ENCODE measurements at places on chromosomes 7 and 10. TPM values are rescaled to one million over a fixed set of nuclear protein-coding genes. Genes with fewer than 3 reads are reported as not detected.

Gene PALD1
- 8.0 TPM for total RNA-seq

Gene ADIRF
- not detected for total RNA-seq

Gene FRAT1
- 1.8 TPM for total RNA-seq

Gene CFAP58
- total RNA-seq, result 0.13 TPM

Gene CRYGN
- not detected for total RNA-seq

Gene SVOPL
- not detected for total RNA-seq

Gene PRSS2
- total RNA-seq, result not detected

Gene DGKB
- total RNA-seq, result not detected

Gene PTPN20
- 4.3 TPM for total RNA-seq

Gene HOXA7
- total RNA-seq, result 4.9 TPM

Gene ASL
- total RNA-seq, result 20.8 TPM

Gene OSBPL3
- total RNA-seq, result 11.2 TPM

Gene SLC16A12
- total RNA-seq, result 0.05 TPM

Gene TRIM74
- 0.31 TPM for total RNA-seq

Gene PON1
- 0.94 TPM for total RNA-seq

Gene SLC13A1
- total RNA-seq, result not detected

Gene ATOH7
- total RNA-seq, result 0.29 TPM

Gene TBX20
- 2.1 TPM for total RNA-seq

Gene RSPH10B2
- 0.07 TPM for total RNA-seq

Gene NACAD
- total RNA-seq, result 0.22 TPM

Gene LAMTOR4
- total RNA-seq, result 145 TPM

Gene TMEM236
- total RNA-seq, result 0.07 TPM

Gene LIPN
- total RNA-seq, result not detected

Gene CFTR
- total RNA-seq, result 0.06 TPM
